ENCODE measurements at places on chromosomes 7 and 10.

- no peak for DNase-seq
These were observed 70.8 kb upstream of the UCN3 start for GRCh38 chr10:5293691-5294550.

DNA sequence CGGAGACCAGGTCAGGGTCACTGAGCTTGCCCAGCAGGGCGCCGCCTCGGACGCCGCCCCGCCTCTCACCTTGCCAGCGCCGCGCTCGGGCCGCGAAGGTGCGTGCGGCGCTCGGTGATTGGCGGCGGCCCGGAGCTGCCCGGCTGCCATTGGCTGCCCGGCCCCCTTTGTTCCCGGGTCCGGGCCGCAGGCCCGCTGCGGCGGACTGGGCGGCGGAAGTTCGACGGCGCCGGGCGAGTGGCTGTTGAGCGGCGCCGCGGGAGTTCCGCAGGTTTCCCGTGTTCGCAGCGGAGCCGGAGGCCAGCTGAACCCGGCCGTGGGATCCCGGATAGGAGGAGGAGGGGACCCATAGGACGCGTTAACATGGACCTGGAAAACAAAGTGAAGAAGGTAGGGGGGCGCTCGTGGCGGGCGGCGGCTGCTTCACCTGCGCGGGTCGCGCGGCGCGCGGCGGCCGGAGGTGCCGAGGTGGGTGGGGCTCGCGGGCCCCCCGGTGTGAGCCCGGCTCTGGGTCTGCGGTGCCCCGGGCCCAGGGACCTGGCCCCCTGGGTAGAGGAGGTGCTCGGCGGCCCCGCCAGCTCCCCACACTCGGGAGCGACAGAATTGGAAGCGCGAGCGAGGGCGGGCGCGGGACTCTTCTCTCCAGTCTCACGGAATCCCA, at the start of gene TES:
TES (plus strand) TSS at position 195 of the 661 bp plus-strand sequence; CDS start at position 364, 169 bp downstream.
- DNase-seq: peak; percentile 69

GRCh38 chr7:31061185-31061584, 9.1 kb downstream of the ADCYAP1R1 start:
- DNase-seq: no peak

GRCh38 chr7:101507791-101508252, 121.3 kb downstream of the MYL10 start:
- peak; percentile 89 for DNase-seq

GRCh38 chr10:29389935-29390334, 101.1 kb downstream of the LYZL1 start:
- no peak for DNase-seq

DNA sequence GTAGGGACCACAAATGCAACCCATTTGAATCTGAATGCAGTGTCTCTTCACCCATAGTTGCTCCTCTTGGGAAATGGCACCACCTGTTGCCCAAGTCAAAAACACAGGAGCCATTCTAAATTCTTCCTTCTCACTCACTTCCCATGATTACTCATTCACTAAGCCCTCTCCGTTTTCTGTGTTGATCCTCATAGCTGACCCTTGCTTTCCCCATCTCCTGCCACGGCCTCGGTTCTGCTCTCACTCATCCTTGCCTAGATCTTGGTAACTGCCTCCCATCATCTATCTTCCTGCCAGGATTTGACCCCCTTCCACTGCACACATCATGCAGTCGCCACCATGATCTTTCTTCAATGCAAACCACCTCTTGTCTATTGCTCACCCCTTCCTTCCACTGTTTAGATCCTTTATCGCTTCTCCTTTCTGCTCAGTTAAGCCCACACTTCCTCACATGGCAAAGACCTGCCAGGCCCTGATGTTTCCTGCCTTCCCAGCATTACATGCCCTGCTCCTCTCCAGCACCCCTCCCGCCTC, 19.0 kb upstream of the CPN1 start:
- DNase-seq: no peak

DNA sequence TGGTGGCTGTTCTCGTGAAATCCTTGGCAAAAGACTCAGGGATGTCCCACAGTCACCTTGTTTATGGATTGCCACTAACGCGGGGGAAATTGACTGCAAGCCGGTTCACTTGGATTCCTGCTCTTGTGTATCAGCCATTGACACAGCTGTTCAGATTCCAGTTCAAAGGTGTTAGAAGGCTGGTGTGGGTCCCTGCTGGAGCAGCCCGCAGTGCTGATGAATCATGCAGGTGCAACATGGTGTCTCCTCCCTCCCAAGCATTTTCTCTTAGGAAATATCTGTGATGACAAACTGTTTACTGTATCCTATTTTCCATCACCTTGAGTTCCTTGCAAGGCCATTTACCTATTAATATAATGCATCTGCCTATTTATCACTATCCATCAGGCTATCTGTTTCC, 170.1 kb downstream of the GATA3 start:
- no peak for DNase-seq

DNA sequence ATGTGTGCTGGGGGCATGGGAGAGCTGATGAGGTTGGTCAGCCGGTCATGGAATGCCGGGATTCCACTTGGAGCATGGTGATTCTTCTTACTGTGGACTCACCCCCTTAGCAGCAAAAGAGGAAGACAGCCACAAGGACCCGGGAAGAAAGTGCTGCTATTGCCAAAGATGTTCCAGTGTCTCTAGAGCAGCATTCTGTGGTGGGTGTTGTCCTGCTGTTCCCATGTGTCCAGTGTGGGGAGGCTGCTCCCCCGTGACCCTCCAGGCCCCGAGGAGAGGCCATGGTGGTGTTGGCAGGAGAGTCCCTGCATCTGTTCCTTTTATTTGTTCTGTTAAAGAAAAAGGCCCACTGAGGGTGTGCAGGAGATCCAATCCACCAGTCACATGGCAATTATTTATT, 499.4 kb downstream of the RPS24 start:
- DNase-seq: no peak

GRCh38 chr7:128425850-128426249, 16.1 kb upstream of the IMPDH1 start:
- no peak for DNase-seq

DNA sequence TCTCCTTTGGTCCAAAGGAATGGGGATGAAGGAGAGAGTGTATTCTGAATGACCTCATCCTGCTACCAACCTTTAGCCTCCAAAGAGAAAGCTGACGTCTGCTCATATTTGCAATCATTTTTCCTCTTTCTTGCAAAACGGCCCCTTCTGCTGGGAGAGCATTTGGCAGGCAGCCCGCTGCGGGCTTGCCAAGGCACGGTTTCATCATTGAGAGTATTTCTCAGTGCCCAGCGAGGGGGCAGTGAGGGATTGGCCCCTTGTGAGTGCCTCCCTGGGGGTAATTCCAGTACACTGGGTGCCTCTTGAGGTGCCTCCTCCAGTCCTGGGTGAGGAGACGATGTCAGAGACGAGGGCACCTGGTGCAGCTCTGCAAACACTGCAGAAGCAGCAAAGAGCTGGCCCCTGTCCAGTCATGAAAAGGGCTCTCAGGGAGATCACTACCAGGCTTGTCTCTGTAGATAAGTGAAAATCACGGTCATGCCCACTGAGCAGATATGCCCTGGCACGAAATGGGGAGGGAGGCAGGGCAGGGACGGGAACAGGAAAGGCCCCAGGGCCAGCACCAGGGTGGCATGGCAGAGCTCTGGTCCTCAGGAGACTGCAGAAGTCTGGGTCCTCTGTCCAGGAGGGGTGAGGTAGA, 48.7 kb upstream of the SHH start:
- no peak for DNase-seq

GRCh38 chr10:112716924-112717413, 233.1 kb upstream of the TCF7L2 start:
- no peak for DNase-seq

- DNase-seq: no peak
These were observed 3.5 kb upstream of the ATP6V0E2 start for GRCh38 chr7:149870274-149870673.

Data from renal pelvis (tissue), 12 donors.